IMR-90 (cell line): ENCODE measurements at places on chromosomes 6 and 20.
A peak's percentile ranks its signal among the peaks of the same experiment; 100 is the strongest.

DNA sequence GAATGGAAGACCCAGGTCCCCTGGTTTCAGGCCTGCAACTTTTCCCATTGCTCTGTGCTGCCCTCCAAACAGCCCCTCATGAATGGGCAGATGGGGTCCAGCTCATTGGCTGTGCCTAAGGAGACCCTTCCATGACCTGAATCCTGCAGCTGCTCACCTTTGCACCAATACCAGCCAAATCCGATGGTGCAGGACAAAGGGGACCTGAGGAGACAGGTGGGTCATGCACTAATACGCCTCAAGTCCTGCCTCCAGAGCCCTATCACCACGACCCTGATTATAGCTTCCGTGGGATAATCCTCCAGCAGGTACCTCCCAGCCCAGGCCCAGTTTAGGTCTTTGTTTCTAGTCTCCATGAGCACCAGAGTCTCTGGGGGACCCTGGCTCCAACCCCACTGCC, 16.8 kb downstream of the TREM1 start:
- no peak for DNase-seq

DNA sequence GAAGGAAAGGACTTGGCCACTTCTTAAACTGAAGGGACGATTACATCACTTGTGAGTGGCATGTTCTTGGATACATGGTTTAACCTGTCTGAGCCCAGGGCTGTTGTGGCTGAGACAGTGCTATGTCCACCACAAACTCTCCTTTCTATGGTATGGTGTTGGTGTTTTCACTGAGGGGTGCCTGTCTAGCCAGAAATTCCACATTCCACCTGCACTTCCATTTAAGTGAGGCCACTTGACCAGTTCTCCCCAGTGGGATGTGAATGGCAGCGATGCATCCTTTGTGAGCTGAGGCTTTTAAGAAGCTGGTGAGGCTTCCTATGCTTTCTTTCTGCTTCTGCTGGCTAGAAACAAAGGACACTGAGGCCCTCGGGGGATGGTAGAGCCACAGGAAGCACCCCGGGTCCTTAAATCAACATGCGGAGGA, 151.4 kb upstream of the CHD6 start:
- no peak for DNase-seq

DNA sequence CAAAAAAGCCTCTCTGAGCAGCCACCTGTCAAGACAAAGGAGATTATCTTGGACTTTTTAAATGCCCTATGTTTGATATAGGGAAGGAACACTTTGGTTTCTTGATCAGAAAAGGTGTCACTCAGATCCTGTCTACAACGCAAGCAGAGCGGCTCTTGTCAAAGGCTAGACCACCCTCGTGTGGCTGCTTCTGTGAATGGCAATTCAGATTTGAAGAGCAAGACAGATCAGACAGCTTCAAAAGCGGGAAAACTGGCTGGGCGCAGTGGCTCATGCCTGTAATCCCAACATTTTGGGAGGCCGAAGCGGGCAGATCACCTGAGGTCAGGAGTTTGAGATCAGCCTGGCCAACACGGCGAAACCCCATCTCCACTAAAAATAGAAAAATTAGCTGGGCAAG, 10.1 kb upstream of the NXT1 start:
- DNase-seq: peak; percentile 69

GRCh38 chr20:48181261-48181935, 396.1 kb upstream of the SULF2 start:
- DNase-seq: no peak

- DNase-seq: peak; percentile 65
These were observed 324.9 kb upstream of the CITED2 start for GRCh38 chr6:139699335-139699734.

DNA sequence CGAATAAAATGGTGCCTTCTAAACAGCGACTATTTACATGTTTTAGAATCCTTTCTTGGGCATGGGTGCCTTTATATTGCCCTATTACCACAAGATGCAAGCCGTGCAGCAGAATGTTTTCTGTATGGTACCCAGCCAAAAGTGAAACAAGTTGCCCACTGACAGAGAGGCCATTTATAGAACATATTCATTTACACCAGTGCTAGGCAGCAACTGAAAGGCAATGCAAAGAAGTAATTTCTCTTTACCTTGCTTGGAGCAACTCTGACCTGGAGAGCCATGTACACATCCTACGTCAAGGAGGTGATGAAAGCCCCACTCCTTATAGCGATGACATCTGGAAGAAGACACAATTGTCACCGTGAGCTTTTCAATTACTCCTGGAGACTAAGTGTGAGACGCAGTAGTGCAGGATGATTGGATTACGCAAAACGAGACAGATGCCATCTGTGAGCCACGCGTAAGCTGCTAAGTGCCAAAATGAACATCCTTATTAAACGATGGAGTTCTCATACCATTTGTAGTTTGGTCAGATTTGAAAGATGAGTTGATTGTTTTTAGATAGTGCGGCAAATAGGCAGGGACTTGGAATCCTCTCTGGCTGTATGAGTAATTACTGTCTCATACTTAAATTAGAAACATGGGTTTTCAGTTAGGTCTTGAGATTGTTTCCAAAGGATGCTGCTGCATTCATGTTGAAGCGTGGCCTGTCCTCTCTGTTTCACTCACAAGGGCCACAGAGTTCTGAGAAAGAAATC, at the start of gene TMEM244:
Gene TMEM244 (minus strand): TSS at position 408 of the 758 bp plus-strand sequence. CDS start 127 bp downstream, at position 281.
- peak; percentile 70 for DNase-seq

GRCh38 chr6:4611429-4612129, 164.6 kb upstream of the CDYL start:
- DNase-seq: no peak

- DNase-seq: peak; percentile 69
These were observed 22.2 kb downstream of the SAMHD1 start for GRCh38 chr20:36929290-36929689.

- no peak for DNase-seq
These were observed 73.6 kb upstream of the TCF21 start for GRCh38 chr6:133815313-133815712.

DNA sequence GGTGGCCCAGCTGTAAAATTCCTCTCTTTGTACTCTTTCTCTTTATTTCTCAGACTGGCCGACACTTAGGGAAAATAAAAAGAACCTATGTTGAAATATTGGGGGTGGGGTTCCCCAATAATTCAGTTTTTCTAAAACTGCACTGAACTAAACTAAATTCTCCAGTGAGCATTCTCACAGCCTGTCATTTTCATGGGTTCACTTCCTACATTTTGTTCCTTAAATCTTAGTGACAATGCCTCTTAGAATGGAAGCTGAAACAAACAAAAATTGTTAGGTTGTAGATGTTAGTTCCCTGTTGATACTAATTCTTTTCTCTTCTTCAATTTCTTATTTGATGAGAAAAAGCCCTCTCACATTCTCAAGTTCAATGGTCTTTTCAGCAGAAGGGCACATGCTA, 35.8 kb upstream of the IFNGR1 start:
- DNase-seq: no peak

DNA sequence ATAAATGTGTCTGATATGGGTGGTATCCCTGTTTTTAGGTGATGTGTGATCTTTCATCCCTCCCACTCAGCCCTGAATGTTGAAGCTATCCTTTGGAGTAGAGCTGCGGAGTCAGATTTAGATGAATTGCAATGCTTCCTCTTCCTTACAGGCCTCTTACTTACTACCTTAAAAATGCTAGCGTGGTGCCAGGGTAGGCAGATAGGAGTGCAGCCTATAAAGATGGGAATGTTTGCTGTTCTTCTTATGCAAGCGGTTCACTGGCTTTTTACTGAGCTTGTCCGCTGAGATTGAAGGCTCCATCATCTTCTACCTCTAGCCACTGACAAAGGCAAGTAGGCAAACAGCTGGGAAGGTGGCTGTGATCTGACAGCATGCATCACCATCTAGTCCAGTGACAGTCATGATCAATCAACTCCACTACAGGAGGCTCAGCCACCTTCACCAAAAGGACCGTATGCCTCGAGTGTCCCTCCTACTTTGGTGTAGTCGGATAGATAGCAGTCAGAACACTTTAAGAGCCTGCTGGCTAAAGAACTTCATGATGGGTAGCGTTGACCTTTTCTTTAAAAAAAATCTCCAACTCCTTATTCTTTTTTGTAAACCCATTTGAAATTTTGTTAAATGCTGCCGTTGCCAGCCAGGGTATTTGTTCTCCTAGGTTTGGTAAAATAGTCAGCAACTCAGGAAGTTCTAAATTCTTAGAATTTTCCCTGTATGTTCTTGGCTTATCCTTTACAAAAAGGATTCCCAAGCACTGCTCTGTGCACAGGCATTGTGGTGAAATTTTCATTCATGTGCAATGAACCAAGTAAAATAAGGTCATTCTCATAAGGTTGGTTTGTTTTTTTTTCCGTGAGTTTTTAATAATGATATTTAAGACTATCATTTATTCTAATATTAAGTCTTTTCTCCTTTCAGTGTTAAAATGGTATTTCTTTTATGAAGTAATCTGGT, 169.6 kb downstream of the MTHFD1L start:
- DNase-seq: no peak

DNA sequence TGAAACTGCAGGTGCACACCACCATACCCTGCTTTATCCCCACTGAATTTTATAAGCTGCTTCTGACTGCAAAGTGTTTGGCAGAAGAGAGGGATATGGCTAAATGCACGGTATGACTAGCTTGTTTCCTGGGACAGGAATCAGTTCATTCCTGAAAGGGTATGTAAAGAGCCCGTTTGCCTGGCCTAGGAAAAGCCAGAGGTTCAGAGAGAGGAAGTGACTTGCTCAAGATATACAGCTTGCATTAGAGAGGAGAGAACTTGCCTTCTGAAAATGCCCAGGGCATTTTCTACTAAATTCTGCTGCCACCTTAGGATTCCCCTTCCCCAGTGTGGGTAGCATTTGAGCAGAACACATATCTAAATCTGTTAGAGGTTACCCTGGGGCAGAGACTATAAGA, 683 bp upstream of the GCNT2 start:
- peak; percentile 16 for DNase-seq

GRCh38 chr20:49593466-49594142, 25.7 kb upstream of the PTGIS start:
- DNase-seq: no peak

DNA sequence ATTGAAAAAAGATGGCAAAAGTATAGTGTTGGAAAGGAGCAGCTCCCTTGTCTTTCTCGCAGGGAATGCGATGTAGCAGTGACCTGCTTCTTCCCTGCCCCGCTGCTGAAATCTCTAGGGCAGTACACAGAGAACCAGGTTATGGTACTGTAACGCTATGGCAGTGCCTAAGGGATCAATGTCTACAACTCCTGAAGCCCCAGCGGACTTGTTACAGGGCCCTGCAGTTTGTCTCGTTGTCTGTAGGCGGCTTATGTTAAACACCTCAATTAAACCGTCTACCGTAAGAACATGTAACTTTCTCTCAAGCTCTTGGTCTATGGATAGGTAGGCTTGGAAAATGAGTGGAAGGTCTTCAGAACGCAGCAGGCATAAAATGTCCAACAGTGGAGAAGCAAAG, 44.8 kb upstream of the SLC17A4 start:
- DNase-seq: no peak

DNA sequence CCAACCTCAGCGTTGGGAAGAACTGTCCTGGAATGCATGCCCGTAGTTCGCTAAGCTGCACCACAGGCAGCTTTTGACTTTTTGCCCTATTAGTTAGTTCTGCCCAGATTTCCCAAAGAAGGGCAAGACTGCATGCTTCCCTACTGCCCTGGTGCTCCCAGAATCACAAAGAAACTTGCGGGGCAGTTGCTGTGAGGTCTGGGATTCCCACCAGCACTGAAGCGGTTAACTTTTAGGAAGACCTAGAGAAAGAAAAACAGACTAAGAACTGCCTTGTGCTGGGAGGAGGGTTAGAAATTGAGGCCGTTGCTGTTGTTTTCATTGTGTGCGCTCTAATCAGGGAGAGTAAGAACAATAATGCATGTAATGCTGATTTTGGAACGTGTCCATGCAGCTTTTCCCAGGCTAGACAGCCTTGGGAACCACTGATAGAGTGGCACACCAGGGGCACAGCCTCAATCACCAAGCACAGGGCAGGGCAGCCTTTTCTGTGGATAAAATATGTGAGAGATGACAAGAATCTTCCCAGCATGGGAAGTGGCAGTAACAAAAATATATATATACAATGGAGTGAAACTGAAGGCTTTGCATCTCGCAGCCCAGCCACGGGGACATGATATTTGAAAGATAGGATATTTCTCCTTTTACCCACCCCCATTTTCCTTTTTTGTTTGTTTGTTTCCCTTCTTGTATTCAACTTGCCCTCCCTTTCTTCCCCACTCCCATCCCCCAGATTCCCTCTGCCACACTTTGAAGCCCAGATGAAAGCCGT, 137.7 kb upstream of the HEY2 start:
- DNase-seq: no peak

- DNase-seq: peak; percentile 87
These were observed 69.7 kb upstream of the SIRPA start for GRCh38 chr20:1825507-1825906.

GRCh38 chr6:156544046-156544445, 233.1 kb upstream of the ARID1B start:
- no peak for DNase-seq

DNA sequence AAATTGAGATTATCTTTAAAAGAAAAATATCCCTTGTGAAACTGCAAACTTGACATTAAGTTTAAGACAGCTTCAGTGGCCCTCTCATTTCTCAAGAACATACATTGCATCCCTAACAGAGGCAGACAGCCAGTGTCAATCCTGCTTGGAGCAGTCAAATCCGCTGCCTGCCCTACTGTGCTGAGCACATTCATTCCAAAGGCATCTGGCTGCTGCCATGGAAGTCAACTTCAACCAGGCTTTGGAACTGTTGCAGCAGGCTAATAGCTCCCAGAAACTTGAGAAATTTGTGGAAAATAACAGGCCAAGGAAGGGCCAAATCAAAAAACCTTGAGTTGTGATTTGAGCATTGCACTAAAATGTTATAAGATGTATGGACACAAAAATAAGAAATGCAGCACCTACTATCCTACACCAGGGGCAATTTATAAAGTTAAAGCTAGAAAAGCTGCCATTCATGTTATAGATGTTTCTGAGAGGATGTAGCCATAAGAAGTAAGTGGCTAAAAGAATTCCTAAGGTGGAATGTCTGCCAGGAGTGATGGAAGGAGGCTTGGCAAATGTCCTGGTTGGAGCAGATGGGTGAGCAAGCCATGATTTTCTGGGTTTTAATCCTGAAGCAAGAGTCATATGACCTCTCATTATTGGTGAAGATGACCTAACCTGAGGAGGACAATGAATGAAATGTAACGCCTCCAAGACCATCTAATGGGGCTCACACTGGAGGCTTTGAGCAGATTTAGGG, 31.4 kb upstream of the HAO1 start:
- peak; percentile 10 for DNase-seq

- no peak for DNase-seq
These were observed 60.1 kb upstream of the TAGAP start for GRCh38 chr6:159104931-159105330.

GRCh38 chr20:9792674-9793073, 46.2 kb downstream of the PAK5 start:
- no peak for DNase-seq

- DNase-seq: peak; percentile 18
These were observed at the start of gene MAP7 for GRCh38 chr6:136550330-136551071. Gene MAP7, minus strand, starts transcription at chr6:136550422. Its CDS starts 14 bp downstream, at chr6:136550408.
